ENCODE measurements at places on chromosomes 16 and 17.
A peak's percentile ranks its signal among the peaks of the same experiment; 100 is the strongest.

DNA sequence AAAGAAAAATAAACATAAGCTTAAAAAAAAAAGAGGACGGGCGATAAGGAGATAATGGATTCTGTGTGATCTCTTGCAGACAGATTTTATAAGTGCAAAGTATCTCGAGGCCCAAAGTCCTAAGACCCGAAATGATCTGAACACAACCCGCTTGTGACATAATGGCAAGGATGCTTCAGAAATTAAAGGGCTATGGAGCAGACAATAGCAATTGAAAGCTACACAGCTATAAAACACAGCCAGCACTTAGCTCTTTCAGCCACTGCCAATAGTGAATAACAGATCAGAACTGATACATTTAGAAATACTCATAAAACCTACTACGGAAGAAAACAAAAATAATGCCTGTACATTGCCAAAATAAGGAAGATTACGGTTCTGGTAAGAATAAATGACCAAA, 117.5 kb downstream of the ZFHX3 start:
- DNase-seq = no peak

GRCh38 chr16:11535494-11535893, 51.2 kb downstream of the LITAF start:
- no peak for DNase-seq

DNA sequence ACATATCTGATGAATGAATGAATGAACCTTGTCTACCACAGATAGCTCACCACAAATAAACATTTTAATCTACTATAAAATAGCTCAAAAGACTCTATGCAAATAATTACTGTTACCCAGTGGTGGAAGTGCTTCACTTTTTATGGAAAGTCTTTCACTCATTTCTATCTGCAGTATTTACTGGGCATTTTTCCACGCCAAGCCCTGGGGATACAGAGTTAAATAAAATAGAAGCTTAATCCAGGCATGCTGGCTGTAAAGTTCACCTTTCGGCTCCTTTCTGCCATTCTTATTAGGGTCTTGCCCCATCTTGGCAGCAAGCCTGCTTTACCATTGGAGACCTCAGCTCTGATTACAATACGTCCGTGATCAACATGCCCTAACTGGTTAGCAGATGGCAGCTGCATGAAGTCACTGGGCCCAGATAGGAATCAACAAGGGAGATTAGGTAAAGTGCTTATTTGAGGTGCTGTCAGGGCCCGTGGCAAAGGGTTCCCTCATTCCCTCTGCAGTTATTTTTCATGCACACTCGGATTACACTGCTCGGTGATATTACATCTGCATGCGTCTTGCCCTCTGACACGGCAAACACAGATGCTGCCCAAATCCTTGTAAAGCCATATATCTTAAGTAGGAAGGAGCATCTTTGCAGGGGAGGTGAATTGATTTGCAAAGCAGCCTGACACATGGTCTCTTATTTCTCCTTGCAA, 648.9 kb downstream of the WWOX start:
- DNase-seq = no peak

GRCh38 chr16:85259832-85260167, 147.5 kb upstream of the CIBAR2 start:
- DNase-seq = no peak

GRCh38 chr17:3888343-3889171, 4.3 kb downstream of the CAMKK1 start:
- peak; percentile 63 for DNase-seq

DNA sequence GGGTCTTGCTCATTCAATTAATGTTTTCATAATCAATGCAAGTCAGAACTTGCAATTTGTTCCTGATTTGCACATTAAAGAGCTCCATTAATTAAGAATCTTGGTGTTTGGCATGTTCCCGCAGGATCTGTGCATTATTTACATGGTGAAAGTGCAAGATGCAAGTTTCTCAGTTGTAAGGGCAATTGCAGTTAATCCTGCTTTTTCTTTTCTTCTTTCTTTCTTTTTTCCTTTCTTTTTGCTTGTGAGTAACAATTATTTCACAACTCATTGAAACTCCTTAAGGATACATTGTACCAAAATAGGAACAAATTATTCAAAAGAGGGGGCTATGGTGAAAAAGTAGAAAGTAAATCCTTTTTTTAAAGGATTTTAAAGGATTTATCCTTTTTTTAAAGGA, 24.2 kb downstream of the AATF start:
- no peak for DNase-seq

- DNase-seq = no peak
Measured at GRCh38 chr16:78240459-78241222, 141.2 kb downstream of the WWOX start.

GRCh38 chr17:79115487-79115886, 40.9 kb downstream of the ENGASE start:
- no peak for DNase-seq

GRCh38 chr16:56849690-56850680, 15.0 kb upstream of the SLC12A3 start:
- no peak for DNase-seq

- no peak for DNase-seq
Measured at GRCh38 chr16:2054543-2055245, 6.9 kb downstream of the TSC2 start.

DNA sequence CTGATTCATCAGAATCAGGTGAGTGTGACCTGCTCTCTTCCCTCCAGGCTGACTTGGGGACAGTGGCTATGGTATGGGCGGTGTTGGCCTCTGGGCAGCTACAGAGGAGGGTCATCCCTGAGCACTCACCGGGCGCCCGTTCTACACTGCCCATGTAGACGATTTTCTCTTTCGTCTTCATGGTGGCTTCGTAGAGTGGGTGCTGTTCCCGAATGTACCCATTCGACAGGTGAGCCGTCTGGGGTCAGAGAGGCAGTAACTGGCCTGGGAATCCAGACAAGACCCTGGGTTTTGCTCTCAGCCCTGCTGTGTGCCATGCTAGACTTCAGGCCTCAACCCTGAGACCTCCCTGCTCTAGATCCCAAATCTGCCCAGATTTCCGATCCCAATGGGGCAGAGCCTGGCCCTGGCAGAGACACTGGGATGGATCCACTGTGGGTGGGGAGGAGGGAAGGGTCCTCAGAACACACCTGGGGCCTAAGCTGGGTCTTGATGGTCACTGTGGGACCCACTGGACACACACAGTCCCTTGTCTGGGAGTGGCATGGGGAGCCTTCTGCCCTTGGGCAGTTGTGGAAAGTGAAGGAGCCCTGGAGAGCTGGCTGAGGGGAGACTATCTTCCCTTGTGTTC, 13.2 kb downstream of the USP6 start:
- no peak for DNase-seq

DNA sequence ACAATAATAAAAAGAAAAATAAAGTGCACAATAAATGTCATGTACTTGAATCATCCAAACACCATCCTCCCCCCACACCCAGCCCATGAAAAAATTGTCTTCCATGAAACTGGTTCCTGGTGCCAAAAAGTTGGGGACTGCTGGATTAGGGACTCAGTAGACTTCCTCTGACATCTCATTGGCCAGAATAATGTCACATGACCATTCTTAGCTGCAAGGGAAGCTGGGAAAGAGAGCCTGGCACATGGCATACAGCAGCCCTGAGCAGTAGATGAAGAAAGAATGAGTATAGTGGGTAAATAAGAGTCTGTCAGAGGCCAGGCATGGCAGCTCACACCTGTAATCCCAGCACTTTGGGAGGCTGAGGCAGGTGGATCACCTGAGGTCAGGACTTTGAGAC, 12.5 kb downstream of the ITPRIPL2 start:
- DNase-seq = no peak

GRCh38 chr17:4074831-4075495, 67.9 kb downstream of the ZZEF1 start:
- DNase-seq = no peak

- DNase-seq = no peak
Measured at GRCh38 chr17:41434415-41434814, 6.4 kb downstream of the KRT38 start.

- no peak for DNase-seq
Measured at GRCh38 chr17:66762276-66762675, 72.6 kb upstream of the CACNG5 start.

- DNase-seq = no peak
Measured at GRCh38 chr17:82668631-82669099, 20.4 kb upstream of the WDR45B start.

- DNase-seq = peak; percentile 69
Measured at GRCh38 chr16:66619534-66620428, 15.3 kb downstream of the CMTM3 start.

DNA sequence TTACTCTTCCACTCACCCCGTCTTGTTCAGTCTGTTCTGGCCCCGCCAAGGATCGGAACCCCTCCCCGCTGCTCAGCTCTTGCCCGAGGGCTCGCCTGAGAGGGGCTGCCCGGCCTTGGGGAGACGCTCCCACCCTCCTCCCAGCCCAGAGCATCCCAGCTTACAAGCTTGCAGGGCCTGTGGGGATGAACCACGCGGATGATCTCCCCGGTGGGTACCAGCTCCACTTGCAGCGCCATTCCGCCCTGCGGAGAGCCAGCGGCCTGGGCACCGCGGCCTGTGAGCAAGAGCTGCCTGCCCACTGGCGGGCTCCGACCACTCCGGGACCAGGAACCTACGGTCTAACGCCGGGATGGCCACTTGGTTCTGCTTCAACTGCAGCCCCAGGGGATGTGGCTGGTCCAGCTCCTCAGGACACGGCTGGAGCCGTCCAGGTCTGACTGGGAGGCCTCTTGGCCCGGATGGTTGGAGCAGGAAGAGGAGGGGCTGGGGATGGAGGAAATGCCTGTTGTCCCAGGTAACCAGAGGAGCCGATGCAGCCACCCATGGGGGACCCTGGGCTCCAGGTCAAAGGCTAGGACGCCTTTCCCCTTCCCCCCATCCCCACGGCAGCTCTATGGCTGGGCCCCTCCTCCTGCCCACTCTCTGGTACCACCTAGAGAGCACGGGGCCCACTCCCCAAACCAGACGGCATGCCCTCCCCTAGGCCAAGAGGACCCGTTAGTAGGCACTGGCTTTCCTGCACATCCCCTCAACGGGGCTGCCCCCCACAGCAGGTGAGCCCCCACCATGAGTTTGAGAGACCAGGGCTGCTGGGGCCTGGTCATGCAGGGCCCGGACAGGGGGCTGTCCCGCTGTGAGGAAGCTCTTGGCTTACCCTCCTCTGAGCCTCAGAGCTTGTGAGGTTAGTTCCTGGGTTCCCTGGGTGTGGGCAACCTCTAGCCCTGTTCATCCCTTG, at the start of gene MYO1C:
MYO1C (minus strand) TSS at position 438 of the 958 bp plus-strand sequence; CDS start at position 239, 199 bp downstream.
- no peak for DNase-seq

Measured in non-pigmented ciliary epithelial cell (primary cell).